Stimulated activated naive CD4-positive, alpha-beta T cell (primary cell): ENCODE measurements at places on chromosomes 13 and 19.

- DNase-seq = no peak
Measured at GRCh38 chr13:71876648-71877255, 9.7 kb upstream of the DACH1 start.

DNA sequence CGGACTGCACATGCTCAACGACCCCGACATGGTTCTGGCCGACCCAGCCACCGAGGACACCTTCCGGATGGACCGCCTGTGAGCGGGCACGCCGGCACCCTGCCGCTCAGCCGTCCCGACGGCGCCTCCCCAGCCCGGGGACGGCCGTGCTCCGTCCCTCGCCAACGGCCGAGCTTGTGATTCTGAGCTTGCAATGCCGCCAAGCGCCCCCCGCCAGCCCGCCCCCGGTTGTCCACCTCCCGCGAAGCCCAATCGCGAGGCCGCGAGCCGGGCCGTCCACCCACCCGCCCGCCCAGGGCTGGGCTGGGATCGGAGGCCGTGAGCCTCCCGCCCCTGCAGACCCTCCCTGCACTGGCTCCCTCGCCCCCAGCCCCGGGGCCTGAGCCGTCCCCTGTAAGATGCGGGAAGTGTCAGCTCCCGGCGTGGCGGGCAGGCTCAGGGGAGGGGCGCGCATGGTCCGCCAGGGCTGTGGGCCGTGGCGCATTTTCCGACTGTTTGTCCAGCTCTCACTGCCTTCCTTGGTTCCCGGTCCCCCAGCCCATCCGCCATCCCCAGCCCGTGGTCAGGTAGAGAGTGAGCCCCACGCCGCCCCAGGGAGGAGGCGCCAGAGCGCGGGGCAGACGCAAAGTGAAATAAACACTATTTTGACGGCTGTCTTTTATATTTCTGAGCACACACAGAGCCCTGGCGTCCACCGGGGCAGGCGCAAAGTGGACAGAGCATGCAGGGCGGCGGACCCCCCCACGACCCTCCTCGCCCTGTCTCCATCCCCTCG, 13.6 kb downstream of the COMP start:
- DNase-seq = no peak

- no peak for DNase-seq
Measured at GRCh38 chr13:79869326-79869725, 388.4 kb downstream of the NDFIP2 start.

DNA sequence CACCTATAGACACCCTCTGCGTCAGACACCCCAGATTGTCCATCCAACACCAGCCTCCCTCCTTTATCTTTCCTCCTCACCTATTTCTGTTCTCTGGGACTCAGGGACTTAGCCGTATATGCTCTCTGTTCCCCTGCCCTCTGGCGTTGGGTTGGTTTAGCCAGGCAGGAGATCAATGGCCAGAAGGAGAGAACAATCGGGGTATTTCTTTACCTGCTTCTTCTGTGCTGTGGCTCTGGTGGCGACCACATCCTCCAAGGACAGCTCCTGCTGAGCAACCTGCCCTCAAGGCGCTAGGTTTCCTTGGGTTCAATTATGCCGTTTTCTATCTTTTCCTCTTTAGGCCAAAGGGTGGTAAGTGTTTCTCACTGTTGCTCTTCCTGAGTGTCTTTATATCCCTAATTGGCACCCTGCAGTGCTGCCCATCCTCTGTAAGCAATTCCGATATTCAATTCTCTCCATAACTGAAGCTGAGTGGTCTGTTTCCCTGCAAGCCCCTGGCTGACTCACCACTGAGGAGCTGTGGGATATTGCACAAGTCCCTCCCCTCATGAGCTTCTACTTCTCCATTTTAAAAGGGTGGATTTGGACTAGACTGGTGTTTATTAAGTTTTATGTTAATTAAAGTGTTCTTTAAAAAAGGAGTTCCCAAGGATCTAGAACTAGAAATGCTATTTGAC, 63.7 kb upstream of the TMTC4 start:
- no peak for DNase-seq

GRCh38 chr19:17527326-17527725, 15.9 kb downstream of the PGLS start:
- no peak for DNase-seq

- no peak for DNase-seq
Measured at GRCh38 chr19:51091126-51091525, 8.4 kb upstream of the KLK14 start.

DNA sequence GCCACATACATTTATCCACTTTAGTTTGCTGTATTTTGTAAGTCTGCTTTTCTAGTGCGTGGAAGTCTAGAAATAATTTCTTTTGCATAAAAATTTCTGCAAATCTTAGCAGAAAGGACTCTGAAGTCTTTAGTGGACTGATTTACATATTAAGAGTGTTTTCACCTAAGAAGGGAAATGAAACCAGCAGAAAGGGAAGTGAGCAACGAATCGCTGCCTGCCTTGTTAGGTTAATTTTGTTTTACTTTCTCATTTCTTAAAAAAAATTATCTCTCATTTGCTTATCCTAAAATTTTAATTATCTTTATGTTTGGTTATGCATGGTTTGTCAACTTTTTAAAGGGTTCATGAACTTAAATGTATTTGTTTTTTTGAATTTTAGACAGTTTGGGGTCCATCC, 767 bp upstream of the GPR18 start:
- peak; percentile 61 for DNase-seq

- no peak for DNase-seq
Measured at GRCh38 chr13:24263632-24264031, 45.7 kb upstream of the C1QTNF9 start.

- no peak for DNase-seq
Measured at GRCh38 chr19:50202386-50202785, 1.0 kb upstream of the MYH14 start.

DNA sequence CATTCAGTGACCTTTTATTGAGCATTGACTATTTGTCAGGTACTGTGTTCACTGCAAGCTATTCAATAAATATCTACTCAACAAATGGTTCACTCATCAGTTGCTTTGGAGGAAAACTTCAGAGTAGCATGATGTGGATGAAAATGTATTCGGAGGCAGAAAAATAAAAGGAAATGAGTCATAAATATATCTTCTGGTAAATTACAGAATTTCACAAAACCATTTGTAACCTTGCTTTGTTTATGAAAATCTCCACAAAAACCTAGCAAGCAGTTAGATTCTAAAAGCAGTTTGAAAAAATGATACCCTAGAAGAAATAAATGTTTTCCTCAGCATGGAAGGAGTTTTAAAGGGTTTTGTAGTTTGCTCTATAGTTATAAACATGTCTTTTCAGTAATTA, 399.6 kb downstream of the LMO7 start:
- no peak for DNase-seq

DNA sequence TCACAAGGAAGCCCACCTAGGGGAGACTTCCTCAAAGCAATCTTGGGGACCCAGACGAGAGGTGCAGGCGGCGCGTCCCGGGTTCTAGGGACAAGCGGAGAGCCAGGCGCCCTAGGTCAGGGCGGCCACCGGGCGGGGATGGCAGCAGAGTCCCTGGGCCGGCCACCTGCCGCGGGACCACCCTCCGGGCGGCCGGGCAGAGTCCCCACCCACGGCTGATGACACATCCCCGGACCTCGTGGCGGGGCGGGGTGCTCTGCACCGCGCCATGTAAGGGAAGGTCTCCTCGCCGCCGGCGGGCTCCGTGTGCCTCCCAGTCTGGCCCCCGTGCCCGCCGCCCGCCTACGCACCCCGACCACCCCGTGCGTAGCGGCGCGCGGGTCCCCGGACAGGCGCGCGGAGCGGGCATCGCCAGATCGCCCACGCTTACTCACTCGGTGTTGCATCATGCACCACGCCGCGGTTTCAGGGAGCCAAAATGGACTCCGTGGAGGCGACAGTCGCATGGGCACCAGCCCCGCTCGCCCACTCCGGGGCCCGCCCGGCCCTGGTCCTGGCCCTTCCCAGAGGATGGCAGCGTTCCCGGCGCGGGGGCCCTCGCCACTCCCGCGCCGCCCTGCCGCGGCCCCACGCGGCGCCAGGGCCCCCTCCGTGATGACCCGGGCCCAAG, 643 bp downstream of the SLC7A1 start:
- peak; percentile 13 for DNase-seq

- DNase-seq = no peak
Measured at GRCh38 chr13:72435251-72435650, 292.2 kb downstream of the MZT1 start.

- DNase-seq = no peak
Measured at GRCh38 chr13:40232311-40233040, 434.0 kb downstream of the FOXO1 start.
